ENCODE measurements at places on chromosomes 1 and 21.

- no peak for DNase-seq
Observed at GRCh38 chr21:38959692-38960061, 153.9 kb downstream of the ETS2 start.

- DNase-seq: no peak
Observed at GRCh38 chr1:50633465-50633864, 210.2 kb upstream of the DMRTA2 start.

DNA sequence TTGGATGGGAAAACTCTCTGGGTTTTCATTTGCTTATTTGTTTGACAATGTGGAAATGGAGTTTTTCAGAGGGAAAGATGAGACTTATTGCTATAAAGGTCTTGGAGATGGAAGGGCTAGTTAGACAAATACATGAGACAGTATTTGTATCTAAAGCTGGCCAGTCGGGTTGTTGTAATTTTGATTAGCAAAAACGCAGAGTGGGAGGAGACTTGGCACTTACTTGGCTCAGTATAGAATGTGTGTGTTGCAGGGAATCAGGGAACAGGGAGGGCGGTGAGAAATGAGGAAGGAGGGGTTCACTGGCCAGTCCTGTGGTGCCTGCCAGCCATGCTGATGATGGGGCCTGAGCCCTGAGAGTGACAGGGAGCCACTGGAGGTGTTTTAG, 6.0 kb upstream of the FOXE3 start:
- DNase-seq: no peak

GRCh38 chr21:45582128-45582527, 39.9 kb upstream of the SLC19A1 start:
- no peak for DNase-seq

GRCh38 chr1:172380441-172381244, 39.8 kb upstream of the C1orf105 start:
- DNase-seq: no peak

DNA sequence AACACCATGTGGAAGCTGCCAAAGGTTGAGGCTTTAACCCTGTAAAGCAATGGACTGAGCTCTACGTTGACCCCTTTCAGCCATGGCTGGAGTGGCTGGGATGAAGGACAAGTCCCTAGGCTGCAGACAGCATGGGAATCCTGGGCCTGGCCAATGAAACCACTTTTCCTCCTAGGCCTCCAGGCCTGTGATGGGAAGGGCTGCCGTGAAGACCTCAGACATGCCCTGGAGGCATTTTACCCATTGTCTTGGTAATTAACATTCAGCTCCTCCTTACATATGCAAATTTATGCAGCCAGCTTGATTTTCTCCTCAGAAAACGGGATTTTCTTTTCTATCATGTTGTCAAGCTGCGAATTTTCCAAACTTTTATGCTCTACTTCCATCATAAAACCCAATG, 214.5 kb downstream of the RGS7 start:
- no peak for DNase-seq

DNA sequence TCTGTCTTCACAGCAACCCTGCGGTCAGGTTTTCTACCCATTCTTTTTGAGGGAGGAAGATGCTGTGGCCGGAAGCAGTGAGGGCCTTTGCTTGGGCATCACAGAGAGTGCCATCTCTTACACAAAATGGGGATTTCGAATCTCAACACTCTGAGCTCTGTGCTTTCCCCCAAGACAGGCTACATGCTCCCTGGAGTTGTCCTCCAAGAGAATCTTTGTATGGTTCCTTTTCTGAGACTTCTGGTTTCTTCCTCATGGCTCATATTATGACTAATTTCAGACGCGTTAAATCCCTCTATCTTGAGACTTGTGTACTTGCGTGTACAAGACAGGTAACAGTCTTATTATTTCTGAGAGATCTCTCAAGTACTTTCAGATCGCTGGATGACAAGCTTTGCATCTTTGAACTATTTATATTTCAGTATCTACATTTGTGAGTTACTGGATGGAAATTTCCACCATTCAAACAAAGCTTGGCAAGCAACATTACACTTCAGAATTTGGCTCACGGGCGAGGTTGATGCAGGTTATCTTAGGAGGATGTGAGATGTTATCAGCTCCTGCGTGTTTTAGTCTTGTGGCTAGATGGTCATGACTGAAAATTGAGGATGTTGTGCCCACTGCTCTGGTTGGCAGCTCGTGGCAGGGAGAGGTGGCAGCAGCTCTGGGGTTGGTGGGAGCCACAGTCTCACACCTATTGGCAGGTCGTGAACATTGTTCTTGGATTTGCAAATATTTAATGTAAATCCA, 19.4 kb downstream of the ABCG1 start:
- DNase-seq: no peak

- no peak for DNase-seq
Observed at GRCh38 chr1:160971618-160972056, 17.0 kb upstream of the ITLN2 start.

DNA sequence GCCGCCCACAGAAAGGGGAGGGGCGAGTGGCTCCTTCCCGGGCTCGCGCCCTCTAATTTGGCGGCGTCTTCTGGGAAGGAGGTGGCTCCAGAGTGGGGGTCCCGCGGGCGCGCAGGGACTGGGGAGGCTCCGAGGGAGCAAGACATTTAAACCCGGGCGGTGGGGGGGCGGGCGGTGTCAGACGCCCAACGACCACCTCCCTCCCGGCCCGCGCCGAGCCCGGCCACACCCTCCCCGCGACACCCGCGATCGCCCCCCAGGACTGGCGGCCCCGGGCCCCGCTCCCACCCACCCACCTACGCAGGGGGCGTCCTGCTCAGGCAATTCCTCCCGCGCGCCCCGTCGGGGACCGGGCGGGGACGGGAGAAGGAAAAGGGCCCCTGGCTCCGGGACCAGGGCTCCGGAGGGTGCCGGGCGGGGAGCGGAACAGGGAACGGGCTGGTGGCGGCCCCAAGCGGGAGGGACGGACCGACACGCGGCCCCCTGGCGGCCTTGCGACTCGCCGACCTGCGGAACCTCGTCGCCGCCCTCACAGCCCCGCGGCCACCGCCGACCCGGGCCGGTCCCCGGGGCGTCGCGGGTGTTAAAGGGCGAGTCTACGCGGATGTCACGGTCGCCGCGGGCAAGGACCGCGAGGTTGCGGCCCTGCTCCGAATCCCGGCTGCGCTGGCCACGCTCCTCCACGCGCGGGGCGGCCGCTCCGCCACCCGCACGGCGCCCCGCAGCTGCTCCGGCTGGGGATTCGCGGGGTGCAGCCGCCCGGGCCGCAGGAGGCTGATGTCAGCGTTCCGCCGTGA, 94.0 kb upstream of the FMN2 start:
- no peak for DNase-seq

GRCh38 chr1:155326631-155327037, 5.9 kb downstream of the RUSC1 start:
- DNase-seq: no peak

GRCh38 chr21:41582298-41582840, 74.4 kb upstream of the TMPRSS2 start:
- no peak for DNase-seq

GRCh38 chr1:24142546-24143534, at the start of gene IL22RA1:
IL22RA1 (minus strand) TSS chr1:24143140; CDS start chr1:24143082, 58 bp downstream.
- DNase-seq: no peak

GRCh38 chr1:9289090-9289534, 3.6 kb upstream of the SPSB1 start:
- DNase-seq: peak; percentile 53

DNA sequence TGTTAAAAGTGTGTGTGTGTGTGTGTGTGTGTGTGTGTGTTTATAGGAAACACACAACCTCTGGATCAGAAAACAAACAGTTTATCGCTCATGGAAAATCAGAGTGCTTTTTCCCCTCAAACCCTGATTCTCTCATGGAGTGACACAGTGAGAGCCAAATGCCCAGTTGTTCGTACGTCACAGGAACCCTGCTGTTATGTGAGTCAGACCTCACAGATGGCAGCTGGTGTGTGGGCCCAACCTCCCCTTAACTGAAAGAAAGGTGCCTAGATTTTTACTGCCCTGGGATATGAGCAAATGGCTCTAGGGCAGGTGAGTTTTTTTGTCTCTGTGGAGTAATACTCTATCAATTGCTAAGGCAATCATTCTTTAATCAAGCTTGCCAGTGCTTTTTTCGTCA, 1788.1 kb downstream of the BRINP3 start:
- no peak for DNase-seq

DNA sequence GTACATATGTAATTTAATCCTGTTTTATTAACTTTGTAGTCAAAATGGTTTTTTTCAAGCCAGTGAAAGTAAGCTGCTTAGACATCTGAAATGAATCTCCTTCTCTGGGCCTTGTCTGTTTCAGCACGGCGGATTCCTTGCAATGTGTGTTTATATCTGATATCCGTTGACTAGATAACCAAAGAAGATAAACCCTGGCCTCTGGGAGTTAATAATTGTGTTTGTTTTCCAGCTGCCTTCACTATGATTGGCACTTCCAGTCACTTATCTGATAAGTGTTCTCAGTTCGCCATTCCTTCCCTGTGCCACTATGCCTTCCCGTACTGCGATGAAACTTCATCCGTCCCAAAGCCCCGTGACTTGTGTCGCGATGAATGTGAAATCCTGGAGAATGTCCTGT, 63.5 kb upstream of the UBE2U start:
- DNase-seq: no peak

DNA sequence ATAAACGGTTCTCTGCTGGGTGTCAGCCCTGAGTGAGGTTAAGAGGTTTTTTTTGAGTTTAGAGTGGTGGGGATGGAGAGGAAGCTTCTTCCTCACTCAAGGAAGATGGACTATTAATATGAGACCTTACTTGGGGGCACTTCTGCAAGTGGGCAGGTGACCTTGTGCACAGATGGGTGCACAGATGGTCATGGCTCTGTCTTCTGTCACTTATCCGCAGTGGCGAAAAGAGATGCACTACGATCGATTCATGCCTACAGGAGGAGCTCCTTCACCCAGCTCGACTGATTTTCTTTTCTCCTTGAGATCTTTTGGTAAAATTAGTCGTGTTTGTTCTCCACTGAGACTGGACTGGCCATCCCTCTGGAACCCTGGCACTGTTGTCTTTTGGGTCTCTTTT, 22.9 kb upstream of the CYYR1 start:
- DNase-seq: no peak

- no peak for DNase-seq
Observed at GRCh38 chr1:11013160-11013531, 692 bp downstream of the TARDBP start.

DNA sequence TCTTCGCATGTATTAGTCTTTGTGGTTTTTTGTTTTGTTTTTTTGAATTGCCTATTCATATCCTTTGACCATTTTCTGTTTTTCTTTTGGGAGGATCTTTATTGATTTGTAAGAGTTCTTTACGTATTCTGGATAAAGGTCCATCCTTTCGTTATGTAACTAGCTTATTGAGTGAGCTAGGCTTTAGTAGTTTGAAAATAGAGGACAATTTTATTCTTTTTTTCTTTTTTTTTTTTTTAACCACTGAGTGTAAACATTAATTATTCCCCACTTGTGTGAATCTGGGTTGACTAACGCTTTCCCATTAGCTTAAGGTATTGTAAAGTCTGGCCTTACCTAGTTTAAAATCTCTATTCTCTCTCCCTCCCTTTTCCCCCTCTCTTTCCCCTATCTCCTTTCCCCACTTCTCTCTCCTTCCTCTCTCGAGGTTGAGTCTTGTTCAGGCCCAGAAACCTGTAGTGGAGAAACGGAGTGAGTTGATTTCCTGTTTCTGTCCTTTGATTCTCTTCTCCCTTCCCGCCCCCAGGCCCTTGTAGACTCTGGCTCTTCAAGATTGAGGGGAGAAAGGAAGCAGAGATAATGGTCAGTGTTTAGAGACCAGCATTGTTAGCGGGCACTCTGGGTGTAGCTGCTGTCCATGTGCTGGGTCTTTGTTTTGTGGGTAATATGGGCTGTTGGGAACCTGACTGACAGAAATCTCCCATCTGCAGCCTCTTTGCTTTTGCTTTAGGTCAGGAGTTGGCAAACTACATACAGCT, 1.5 kb downstream of the MORC3 start:
- DNase-seq: no peak

GRCh38 chr1:11767922-11768704, 6.1 kb downstream of the C1orf167 start:
- no peak for DNase-seq

DNA sequence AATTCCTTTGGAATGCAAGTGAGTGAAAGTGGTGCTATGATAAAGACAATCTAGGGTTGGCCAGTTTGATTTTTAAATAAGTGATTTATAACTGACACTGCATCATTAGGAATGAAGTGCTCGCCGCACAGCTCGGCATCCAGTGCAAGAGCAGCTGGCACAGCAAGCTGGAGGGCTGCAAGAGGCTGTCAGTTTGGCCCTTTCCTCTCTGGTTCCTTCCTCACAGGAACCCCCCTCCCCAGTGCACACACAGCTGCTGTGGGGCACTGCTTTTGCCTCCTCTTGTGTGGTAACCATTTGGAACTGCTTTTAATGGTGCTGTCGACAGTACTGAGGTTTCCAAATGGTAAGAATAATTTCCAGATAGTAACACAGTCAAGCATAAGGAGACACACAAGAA, 10.4 kb upstream of the BCAR3 start:
- no peak for DNase-seq

GRCh38 chr21:20968391-20968790, 29.8 kb upstream of the NCAM2 start:
- no peak for DNase-seq

DNA sequence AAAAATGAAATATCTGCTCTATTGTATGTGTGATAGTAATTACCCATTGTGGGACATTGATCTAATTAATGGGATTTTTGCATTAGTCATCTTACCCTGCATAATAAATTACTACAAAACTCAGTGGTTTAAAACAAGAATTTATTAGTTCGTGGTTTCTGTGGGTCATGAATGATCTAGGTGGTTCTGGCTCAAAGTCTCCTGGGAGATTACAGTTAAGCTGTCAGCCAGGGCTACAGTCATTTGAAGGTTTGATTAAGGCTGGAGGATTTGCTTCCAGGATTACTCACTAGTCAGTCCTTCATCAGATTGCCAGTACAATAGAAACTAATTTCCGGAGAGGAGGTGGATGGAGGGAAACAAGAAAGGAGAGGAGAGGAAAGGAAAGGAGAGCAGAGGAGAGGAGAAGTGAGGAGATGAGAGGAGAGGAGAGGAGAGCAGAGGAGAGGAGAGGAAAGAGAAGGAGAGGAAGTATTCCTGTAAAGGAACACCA, 60.4 kb upstream of the TNFSF4 start:
- DNase-seq: no peak

DNA sequence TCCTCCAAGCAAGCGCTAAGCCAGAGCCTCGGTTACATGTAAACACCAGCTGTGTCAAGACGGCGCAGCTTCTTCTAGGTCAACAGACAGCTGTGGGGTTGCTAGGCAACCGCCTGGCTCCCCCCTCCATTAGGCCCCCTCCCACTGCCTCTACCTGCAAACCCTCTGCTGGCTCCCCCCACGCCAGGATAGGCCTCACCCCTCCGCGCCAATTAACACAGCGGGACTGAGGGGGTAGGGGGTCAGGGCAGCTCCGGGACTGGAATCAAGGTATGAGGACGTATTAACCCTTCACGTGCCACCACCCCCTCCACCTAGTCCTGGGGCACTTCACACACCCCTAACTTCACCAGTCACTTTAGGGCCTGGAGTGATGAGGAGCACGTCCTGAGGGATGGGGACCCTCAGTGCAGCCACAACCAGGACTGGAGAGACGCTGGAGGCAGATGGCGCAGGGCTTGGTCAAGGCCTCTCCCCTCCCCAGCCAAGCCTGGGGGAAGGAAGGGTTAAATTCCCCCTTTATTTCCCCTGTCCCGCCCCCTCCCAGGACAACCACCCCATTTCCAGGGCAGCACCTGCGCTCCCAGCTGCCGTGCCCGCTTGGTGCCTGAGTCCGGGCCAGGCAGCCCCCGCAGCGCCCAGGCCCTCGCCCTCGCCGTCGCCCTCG, 37.4 kb upstream of the WASF2 start:
- no peak for DNase-seq

All from stimulated activated CD8-positive, alpha-beta memory T cell treated with anti-CD3 and anti-CD28 coated beads, Interleukin-4, amount 100 ng/mL, for 4 hours (primary cell).